ENCODE measurements at places on chromosomes 4 and X.

DNA sequence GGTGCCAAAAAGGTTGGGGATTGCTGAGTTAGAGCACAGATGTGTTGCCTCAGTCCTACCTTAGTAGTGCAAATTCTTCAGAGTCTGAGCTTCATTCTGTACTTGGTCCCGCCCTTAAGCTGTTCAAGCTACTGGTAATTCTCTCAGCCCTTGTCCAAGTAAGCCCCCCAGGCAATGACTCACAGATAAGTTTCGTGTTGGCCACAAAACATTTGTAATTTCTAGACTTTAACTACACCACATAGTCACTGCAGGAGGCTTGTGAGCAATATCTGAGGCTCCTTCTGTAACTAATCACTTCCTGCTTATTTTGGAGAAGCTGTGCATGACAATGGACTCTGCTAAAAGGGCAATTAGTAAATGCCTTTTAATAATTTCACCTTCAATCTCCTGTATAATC is 1420.5 kb downstream of the PCDH7 start:
- no peak for DNase-seq

- DNase-seq: no peak
Measured at GRCh38 chrX:38864165-38864564, 62.9 kb downstream of the MID1IP1 start.

- no peak for DNase-seq
Measured at GRCh38 chr4:122746485-122746965, 14.0 kb downstream of the BBS12 start.

- no peak for DNase-seq
Measured at GRCh38 chr4:27024805-27025204, 164.2 kb downstream of the STIM2 start.

GRCh38 chr4:4864443-4864939 is 5.0 kb downstream of the MSX1 start:
- no peak for DNase-seq

GRCh38 chr4:101262683-101263082 is 84.6 kb downstream of the PPP3CA start:
- DNase-seq: no peak

DNA sequence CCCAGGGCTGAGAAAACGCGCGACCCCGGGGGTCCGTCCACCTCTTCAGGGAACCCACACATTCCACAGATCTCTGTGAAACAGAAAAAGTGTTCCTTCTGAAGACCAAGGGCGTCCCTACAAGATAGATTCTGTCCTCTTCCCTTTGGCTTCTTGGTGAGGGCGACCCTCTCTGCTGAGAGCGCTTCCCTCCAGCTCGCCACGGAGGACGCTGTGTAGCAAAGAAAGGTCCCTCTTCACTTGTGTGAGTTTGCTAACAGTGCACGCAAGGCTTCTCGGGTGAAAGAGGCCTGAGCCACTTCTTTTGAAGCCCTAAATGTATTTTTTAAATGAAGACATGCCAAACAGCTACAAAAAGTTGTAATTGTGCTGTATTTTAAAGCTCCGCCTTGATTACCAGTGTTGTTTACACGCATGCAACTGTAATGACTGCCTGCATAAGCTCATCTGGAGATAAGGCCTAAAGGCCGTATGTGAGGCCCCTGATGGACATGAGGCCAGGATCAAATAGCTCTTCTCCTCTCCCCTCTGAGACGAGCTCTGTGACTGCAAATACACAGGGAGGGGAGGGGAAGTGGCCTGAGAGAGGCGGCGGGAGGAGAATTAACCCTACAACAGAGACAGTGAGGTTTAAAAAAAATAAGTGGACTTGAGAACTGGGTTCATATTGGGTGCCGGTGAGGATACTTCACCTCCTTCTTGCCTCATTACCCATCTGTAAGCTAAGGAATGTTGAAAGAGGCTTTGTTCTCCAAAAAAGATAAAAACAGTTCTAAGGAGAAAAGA is 95.5 kb downstream of the SOWAHB start:
- DNase-seq: no peak

All from mesothelial cell of epicardium (in vitro differentiated cells).